ENCODE measurements at places on chromosomes 7 and 10. TPM values are rescaled to one million over a fixed set of nuclear protein-coding genes. Genes with fewer than 3 reads are reported as not detected.

The PON3 gene
- 7.0 TPM for total RNA-seq

The CFAP69 gene
- total RNA-seq = 26.4 TPM

The STAM gene
- 7.3 TPM for total RNA-seq

- DNase-seq = no peak
Observed at GRCh38 chr10:60536529-60537114, 146.9 kb upstream of the ANK3 start.

- no peak for DNase-seq
Observed at GRCh38 chr10:35434533-35434932, 98.2 kb downstream of the CCNY start.

DNA sequence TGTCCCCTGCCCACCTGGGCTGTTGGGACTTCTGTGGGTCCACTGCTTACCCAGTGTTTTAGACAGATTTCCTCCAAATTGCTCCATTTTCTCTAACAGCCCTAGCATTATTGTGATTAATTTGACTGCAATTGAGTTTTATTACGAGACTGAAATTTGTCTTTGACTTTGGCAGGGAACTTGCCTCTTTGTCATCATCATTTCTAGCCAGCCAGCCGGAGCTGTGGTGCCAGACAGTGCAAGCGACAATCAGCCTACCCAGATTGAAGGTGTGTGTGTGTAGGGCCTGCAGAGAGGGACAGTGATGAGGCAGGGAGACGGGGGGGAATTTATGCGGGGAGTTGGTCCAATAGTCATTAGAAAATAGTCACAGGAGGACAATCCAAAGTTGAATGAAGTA is 743.0 kb downstream of the NRG3 start:
- no peak for DNase-seq

DNA sequence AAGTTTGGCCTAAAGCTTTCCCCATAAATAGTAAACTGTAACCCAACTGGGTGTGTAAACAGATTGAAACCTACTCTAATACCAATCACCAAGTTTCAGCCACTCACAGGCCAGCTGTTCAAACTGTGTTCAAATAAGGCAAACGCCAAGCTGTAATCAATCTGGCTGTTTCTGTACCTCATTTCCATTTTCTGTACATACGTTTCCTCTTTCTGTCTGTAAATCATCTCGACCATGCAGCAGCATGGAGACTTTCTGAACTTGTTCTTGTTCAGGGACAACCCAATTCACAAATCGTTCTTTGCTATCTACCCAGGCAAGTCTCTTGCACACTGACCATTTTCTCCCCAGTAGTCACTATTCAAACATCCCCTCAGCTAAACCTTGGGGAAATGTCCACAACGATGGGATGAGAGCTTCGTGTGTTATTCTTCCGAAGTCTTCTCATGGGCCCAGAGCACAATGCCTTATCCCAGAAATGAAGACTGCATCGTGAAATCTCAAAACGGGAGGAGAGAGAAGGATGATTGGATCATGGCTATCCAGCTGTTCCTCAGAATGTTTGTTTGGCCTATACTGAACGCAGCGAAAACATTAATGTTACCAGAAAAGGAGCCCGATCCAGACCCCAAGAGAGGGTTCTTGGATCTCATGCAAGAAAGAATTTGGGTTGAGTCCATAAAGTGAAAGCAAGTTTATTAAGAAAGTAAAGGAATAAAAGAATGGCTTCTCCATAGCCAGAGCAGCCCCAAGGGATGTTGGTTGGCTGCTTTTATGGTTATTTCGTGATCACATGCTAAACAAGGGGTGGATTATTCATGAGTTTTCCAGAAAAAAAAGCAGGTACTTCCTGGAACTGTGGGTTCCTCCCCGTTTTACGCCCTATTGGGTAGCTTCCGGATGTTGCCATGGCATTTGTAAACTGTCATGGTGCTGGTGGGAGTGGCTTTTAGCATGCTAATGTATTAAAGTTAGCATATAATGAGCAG is 86.2 kb downstream of the SLC16A9 start:
- DNase-seq = no peak

GRCh38 chr7:101357433-101357832 is 5.2 kb upstream of the COL26A1 start:
- DNase-seq = no peak

GRCh38 chr10:104300736-104301292 is 31.8 kb downstream of the GSTO2 start:
- peak; percentile 60 for DNase-seq

DNA sequence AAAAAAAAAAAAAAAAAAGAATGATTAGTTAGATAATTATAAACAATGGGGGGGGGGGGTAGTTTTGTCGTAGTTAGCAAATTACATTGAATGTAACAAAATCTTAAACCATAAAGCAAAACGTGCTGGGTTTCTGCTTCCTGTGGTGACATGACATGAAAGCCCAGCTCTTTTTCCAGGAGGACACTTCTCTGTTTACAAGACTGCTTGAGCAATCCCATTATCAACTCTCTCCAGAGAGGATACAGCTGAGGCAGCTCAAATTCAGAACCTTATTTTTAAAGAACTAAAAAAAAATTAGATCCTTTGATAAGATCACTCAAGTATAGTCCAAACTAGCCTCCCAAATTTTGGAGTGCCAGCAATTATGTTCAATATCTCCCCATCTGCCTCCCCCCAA is 58.6 kb downstream of the ADRB1 start:
- DNase-seq = no peak

DNA sequence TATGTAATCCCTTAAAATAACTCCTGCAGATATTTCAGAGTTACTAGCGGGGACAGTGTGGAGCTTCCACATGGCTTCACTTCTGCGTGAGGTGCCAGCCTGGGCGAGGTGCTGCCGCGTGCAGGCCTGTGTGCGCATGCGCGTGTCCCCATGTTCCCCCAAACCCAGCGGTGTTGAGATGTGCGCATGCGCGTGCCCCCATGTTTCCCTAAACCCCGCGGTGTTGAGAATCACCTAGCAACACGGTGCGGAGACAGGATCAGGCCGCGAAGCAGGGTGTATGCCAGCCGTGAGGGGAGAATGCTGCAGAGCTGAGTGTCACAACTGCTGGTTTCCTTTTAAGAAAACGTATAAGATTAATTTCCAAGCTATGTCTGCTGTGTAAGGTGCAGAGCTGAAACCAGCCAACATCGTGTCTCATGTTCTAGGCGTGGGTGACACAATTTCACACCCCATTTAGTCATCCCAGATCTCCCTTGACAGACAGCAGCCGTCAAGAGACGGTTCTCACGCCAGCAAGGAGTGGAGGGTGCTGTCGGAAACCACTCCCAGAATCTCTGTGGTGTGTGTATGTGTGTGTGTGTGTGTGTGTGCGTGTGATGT is 71.9 kb upstream of the ADARB2 start:
- DNase-seq = no peak

Measured in body of pancreas (tissue), 4 donors.